ENCODE measurements at places on chromosomes 2 and 18.
A peak's percentile ranks its signal among the peaks of the same experiment; 100 is the strongest.

- DNase-seq: no peak
Measured at GRCh38 chr2:8602809-8603208, 79.0 kb upstream of the ID2 start.

DNA sequence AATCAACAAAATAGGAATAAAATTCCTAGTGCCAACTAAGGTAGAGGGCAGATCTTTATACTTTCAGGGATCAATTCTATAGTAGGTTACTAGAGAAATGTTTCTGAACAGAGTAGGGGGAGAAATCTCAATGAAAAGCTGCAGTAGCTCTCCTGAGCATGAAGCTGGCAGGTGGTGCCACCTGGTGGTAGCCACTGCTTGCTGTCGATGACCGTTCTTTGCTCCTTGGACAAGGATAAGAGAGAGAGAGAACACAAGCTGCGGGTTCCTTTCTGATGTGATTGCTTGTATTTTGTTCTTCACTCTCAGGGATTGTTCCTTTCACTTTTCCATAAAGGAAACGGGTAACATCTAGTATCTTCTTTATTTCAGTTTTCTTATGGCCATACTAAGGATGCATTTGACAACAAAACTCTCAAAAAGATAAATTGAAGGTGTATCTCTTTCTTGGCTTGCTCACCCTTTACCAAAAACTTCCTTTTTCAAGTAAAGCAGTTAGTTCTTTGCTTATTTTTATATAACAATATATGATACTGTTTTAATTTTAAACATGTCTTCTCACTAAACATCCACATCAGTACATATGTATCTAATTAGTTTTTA lies 18.6 kb upstream of the MRPL19 start:
- DNase-seq: peak; percentile 61

DNA sequence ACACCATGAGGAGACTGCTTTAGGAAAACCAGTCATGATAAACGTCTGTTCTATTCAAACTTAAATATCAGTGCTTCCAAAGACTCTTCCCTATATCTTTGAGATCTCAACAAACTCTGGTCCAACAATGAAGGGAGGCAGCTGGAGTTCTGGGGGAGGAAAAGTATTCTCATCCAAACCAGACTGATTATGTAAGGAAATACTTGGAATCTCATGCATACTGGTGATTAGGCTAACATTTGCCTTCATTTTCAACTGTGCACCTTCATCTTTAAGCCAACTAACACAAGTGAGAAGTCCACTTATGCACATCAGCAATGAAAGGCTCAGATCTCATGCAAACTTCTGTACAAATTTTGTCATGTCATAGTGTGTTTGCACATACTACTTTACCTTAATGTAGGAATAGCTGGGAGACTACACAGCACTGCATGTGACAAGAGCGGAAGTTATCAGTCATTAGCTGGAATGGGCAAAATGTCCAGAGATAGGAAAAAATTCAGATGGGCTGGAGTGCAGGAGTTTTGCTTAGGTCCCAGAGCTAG lies 67.5 kb upstream of the STK17B start:
- no peak for DNase-seq

GRCh38 chr2:133489146-133489545 lies 79.1 kb downstream of the NCKAP5 start:
- DNase-seq: no peak

DNA sequence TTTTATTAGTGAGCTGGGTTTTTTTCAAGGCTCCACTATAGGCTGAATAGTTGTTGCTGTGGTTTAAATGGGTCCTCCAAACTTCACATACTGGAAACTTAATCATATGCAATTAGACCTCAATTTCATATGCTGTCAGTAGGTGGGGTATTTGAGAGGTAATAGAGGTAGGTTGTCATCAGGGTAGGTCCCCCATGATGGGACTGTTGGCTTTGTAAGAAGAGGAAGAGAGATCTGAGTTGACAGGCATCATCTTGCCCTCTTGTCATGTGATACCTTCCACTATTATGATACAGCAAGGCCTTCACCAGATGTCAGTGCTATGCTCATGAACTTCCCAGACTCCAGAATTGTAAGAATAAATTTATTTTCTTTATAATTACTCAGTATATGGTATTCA lies 819.4 kb downstream of the LRP1B start:
- no peak for DNase-seq

DNA sequence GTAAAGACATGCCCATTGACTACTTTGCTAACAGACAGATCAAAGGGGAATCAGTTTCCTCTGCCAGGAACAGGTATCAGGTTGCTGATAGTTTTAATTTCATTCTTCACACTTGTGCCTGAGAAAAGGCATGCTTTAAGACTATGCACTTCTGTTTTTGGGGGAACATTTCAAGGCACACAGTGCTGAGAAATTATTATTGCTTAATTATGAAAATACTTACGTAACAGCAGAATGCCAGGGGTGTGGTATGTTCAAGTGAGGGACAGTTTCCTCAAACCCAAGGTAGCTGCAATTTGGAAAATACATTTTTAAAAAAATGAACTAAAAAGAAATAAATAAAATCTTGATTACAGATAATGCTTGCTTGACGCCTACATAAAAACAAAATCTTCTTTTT lies 1746.1 kb upstream of the PIK3C3 start:
- DNase-seq: no peak

DNA sequence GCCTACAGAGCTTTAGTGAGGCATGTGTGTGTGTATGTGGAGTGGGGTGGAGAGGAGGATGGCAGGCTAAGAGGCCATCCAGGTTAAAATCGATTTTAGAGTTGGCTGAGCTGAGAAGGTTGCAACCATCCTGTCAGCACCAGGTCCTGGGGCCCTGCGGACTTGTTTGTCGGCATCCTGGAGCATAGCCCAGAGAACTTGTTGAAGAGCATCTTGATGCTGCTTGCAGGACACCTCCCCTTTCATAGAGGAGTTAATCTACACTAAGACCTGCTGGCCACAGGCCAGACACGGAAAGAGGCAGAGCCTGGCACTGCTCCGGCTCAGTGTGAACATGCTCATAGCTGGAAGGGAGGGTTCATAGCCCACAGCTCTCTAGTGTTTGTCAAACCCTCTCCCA lies 72.1 kb upstream of the RGPD5 start:
- DNase-seq: no peak

- DNase-seq: peak; percentile 74
Measured at GRCh38 chr18:13217466-13217961, 1.0 kb upstream of the LDLRAD4 start.

DNA sequence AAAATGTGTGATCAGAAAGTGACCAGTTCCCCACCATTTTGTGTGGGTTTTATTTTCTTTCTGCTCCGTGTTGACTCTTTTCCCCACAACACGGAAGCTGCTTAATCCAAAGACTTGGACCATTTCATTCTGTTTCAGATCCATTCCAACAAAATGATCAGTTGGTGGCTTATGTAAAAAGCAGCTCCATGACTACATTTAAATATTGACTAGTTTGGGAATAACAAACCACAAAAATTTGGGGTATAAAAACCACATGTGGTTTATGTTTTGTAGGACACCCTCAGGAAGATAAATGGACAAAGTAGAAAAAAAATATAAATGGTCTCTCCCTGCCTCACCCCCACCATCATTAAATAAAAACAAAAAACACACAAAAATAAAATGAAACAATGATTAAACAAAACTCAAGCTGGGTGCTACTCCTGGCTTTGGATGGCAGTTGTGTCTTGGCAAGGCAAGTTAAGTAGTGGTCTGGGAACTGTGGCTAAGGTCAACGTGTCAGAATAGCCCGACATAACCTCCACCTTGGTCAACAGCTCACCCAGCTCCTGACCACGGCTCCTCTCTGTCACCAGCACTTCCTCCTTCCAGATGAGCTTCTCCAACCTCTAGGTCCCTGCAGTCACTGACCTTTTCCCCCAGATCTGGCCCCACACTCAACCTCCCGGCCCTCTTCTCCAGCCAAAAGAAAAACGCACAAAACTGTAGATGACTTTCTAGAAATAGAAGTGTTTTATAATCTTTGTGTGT lies 12.8 kb upstream of the WIPF1 start:
- no peak for DNase-seq

DNA sequence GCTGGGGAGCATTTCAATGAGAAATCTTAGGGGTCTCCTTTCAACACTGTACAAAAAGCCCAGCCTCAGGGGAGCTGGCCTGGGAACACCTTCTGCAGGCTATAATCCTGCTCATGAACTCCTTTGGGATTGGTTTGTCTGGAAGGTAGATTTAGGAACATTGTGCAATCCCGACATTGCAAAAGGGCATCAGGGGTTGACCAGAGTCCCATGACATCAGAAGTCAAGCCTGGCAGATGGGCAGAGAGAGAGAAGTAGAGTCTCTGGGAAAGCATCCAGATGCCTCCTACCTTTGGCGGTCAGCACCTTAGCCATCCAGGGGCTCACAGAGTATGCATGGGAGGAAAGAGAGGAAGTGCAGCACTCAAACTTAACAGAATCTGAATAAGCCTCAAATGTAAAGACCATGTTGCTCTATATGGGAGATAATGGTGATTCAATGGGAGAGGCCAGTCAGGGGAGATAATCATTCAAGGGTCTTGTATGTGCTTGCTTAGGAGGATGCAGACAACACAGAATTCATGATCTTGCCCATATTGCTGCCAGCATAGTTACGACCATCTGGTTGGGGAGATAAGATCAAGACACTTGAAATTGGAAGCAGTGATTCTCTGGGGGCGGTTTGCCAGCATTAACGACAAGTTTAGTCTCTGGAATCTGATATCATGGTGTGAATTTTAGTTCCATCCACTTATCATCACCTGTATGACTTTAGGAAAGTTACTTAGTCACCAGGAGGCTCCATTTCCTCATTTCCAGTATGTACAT lies 58.3 kb upstream of the UPP2 start:
- DNase-seq: no peak

DNA sequence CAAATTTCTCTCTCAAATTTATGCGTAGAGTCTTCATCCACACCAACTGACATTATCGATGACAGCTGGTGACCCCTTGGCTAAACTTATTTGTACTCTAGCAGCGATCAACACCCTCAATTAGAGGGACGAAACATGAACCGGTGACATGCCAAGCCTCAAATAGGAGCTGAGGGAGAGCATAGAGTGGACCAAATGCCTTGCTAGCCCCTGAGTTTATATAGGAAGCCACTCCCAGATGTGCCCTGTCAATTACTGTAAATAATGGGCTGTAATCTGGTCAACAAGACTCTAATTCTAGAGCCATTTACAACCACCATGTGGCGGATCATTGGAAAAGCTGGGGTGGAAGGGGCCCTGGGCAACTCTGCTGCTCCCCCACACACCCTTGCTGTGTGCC lies 47.6 kb upstream of the FHL2 start:
- DNase-seq: no peak

GRCh38 chr2:44652701-44653100 lies 288.8 kb upstream of the SIX3 start:
- no peak for DNase-seq

DNA sequence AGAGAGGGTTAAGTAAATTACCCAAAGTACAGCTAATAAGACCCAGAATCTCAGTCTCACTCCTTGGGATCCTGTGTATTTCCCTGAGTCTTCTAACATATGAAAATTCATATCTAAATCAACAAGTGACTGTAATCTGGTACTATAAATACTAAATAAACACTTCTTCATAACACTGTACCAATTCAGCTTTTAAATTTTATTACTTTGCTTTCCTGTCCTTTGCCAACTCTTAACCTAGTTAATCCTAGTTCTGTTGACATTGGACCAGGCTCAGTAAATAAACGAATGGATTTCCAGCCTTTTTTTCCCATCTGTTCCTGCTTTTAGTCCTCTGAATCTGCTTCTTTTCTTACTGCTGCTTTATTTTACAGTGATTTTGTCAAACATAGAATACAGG lies 13.8 kb downstream of the MRPL35 start:
- DNase-seq: no peak

GRCh38 chr2:176826984-176827668 lies 385.5 kb upstream of the HNRNPA3 start:
- no peak for DNase-seq

DNA sequence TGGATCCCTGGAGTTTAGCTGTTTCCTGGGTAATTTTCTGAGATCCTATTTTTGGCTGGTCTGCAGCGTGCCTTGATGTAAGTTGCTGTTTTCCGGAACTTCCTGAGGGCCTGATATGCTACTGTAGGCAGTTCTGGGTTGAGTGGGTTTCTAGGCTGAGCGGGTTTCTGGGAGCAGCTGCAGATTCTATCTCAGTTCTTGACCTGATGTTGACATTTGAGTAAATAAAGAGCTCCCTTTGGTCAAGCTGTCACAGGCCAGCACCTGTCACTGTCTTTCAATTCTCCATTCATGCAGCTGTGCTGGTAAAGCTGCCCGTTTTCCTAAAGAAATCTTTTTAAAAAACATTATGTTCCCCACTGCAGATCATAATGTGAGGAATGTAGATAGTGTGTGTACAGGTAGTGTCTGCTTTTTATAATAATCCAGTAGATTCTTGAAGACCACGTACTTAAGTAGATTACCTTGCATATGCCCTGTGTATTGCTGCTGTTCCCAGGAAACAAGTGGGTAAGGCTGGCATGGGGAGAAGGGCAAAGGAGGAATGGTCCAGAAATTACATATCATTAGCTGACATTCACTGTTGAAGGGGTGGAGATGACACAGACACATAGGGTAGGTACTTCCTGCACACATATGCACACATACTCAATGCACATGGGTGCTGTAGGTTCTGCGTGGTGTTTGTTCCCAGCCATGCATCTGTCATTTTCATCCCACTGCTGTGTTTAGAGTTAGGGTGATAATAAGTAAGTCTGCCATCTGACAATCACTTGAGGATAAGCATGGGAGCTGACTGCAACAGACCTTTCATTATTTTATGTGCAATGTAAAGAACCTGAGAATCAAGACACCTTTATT lies 25.9 kb downstream of the CD28 start:
- no peak for DNase-seq

- DNase-seq: no peak
Measured at GRCh38 chr2:144452989-144453336, 67.0 kb downstream of the ZEB2 start.

GRCh38 chr2:12877761-12878160 lies 161.0 kb downstream of the TRIB2 start:
- DNase-seq: no peak

DNA sequence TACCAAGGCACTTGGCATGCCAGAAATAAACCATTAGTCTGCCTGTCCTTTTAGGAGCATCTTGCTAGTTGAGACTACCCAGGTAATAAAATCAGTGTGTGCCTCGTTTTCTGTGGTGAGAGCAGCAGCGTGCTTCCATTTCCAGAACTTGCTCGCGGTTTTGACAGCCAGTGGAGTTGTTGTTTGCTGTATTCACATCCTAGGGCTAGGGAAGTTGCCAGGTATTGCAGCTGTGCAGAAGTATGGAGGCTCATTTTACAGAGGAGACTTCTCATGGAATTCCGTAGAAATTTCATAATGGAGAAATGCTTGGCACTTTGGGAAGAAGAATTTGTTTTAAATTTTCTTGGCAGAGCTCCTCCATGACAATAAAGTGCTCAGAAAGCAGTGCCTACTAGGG lies 1355.1 kb upstream of the ZEB2 start:
- DNase-seq: no peak

GRCh38 chr2:28477087-28477486 lies 18.8 kb upstream of the PLB1 start:
- no peak for DNase-seq

GRCh38 chr2:2127467-2127866 lies 203.6 kb downstream of the MYT1L start:
- DNase-seq: no peak

All from B cell (primary cell).